ENCODE measurements at places on chromosomes 6 and 20.

GRCh38 chr6:24477070-24477469 lies 12.3 kb downstream of the GPLD1 start:
- no peak for DNase-seq

GRCh38 chr6:62980093-62980492 lies 231.2 kb upstream of the FKBP1C start:
- DNase-seq: no peak

DNA sequence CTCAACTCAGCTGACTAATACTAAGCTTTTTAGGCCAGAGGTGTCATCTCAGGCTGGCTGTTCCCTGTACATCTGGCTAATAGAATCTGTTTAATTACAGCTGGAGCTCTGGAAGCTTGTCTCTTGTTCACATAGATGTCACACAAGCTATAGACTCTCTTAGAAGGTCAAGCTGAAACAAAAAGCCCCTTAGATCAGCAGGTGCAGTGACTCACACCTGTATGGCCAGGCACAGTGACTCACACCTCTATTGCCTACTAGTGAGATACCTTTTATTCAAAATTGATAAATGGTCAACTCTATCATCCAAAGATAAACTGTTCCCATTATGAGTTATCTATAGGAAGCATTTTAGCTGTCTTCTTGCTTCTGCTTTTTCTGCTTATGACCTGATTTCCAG lies 29.9 kb upstream of the MTHFD1L start:
- no peak for DNase-seq

DNA sequence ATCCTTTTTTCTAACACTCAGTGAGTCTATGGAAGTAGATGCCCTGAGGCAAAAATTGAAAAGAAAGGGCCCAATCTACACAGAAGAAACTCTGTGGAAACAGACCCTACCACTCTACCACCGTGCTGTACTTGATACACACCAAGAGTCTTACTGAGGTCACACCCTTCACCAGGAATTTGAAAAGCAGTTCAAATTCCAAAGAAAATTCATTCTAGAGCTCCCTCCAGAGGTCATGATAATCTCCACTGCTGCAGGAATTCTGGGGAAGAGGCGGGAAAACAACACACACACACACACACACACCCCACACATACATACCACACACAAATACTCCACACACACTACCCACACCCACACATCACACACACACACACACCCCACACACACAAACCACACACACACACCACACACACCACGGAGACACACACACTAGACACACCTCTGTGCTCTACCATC lies 336.8 kb downstream of the HDGFL1 start:
- DNase-seq: peak; percentile 77

GRCh38 chr6:16698162-16698533 lies 63.1 kb downstream of the ATXN1 start:
- no peak for DNase-seq

DNA sequence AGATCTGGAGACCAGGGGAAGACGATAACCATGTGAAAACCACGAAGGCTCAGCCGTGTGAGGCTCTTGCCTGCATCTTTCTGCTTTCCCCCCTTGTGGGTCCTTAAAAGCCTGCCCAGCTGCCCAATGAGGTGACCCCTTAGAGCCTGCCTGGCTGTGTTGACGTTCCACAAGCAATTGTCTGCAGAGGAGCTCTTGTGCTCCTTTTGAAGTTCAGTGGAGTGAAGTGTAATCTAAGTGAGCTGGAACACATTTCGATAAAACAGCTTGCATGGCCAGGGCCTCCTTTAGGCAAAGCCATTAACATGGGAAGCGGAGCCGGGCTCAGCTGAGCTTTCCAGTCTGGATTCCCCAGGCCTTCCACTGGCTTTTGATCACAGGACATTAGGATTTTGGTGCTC lies 27.3 kb upstream of the TCP11 start:
- no peak for DNase-seq

DNA sequence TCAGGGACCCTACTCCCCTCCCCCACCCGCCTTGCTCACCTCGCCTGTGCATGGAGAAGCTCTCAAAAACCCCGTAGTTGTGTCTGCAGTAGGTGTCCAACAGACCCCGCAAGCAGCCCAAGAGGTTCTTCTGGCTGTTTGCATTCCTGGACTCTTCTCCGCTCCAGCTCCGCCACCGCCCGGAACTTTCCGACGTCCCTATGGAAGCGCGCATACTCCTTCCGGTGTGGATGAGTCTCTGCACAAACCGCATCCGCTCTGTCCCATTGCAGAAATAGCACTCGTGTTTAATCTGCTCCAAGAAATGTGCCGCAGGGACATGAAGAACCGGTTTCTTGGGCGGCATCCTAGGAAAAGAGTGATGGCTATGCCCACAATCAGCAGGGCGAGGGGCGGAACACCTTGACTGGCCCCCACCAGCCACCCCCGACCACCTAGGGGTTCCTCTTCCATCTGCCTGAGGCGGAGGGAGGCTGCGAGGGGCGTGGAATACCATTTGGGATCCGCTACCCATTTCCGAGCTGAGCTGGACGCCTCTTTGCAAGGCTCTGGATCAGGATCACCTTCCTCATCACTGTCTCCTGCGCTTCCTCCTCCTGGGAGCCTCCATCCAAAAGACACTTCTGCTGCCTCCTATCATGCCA lies 20.2 kb downstream of the HLA-DRA start:
- DNase-seq: no peak

DNA sequence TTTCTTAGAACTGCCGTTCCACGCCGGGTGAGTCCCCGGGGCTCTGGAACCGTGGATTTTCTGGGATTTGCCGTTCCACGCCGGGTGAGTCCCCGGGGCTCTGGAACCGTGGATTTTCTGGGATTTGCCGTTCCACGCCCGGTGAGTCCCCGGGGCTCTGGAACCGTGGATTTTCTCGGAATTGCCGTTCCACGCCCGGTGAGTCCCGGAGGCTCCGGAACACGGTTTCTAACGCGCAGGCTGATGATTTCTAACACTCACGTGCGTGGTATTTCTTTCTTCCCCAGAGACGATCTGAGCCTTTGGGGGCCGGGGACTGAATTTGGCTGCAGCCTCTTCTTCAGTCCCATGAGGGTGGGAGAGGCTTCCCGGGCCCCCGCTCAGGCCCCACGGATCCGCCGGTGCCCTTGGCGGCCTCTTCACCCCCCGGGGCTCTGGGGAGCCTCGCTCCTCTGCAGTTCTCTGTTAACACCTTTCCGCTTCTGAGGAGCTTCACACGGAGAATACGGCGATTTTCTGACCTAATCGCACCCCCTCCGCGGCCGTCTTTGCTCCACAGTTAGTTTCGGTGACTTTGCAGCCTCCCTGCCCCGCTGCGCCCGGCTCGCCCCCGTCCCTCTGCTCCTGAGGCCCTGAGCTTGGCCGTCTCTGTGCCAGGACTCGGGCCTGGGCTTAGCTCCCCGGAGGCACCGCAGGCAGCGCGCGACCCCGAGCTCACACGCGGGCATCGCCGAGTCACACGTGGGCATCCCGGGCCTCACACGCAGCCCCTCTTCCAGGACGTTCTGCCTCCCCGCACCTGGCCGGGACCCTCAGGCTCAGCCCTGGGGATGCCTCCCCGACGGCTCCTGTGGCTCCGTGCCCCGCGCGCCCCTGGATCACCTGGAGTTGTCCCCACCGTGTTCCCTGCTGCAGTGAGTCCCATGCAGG lies 7.2 kb upstream of the KIF25 start:
- no peak for DNase-seq

- DNase-seq: peak; percentile 52
Observed at GRCh38 chr20:22333885-22334545, 250.4 kb downstream of the FOXA2 start.

GRCh38 chr6:84522135-84522549 lies 242.3 kb downstream of the TBX18 start:
- peak; percentile 96 for DNase-seq

GRCh38 chr6:138331444-138331843 lies 46.3 kb upstream of the SMIM28 start:
- no peak for DNase-seq

DNA sequence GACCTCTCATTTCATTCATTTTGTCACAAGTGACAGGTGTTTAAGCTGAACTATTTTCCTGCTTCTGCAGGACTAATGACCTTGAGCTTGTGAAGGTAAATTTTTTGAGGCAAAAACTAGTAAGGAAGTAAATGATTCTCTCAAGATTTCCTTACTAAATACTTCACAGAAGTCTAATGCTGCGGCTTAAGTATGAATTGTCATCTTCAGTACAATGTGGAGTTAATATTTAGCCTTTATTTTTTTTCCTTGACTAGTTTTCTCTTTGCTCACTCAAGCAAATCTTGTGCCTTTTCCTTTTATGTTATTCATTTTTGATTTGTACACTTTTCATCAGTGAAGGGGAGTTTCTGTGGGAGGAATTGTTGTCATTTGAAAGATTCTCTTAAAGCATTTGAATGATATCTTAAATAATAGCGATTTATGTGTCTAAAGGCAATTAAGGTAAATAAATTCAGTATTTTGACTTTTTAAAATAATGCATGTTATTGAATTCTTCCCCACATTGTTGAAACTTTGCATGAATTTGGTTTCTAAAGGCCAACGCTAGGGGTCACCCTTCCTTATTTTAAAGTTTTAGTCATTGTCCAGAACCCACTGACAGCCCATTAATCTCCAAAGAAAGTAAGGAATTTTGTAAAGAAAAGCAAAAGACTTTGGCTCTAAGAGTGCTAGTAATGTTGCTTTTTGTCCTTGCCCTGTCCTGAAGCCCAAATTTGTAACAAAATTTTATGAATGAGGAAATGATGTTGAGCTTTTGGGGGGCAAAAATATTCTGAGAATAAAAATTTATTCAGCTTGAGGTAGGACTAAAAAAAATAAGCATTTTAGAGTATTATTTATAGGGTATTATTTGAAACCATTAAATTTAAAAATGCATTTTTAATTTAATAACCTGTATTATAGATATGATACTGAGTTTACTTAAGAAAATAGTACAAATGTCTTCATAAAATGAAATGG lies 157.4 kb upstream of the LAMA2 start:
- DNase-seq: peak; percentile 52

DNA sequence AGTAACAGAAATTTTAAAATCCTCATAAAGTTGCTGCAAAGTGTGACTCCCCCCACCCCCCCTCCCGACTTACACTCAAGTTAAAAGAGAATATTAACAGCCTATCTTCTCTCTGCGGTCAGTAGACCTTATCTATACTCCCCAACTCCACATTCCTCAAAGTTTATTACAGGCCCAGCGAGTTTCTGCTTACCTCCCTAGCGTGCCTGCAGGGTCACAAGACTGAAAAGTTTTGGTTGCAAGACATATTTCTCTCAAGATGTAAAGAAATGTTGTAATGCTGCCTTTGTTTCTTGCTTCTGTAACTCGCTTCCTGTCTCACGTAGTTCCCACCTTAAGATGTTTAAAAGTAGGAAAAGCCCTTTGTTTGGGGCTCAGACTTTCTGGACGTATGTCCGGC lies 699.6 kb downstream of the PHF3 start:
- no peak for DNase-seq

DNA sequence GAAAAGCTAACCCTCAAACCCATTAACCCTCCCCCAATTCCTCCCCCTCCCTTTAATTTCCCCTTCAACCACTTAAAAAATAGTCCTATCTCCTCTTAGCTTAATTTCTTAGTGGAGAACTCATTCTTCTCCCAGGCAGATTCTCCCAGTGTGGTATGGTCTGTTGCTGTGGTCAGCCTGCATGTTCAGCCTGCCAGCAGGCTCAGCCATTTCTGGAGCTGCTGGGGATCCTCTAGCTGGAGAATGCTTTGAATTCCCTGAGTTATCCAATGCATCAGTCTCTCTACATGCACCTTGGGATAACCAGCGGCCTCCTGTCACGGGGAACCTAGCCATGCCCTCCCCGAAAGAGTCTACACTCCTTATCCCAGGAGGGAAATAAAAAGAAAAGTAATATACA lies 375.4 kb upstream of the RSPO3 start:
- no peak for DNase-seq

DNA sequence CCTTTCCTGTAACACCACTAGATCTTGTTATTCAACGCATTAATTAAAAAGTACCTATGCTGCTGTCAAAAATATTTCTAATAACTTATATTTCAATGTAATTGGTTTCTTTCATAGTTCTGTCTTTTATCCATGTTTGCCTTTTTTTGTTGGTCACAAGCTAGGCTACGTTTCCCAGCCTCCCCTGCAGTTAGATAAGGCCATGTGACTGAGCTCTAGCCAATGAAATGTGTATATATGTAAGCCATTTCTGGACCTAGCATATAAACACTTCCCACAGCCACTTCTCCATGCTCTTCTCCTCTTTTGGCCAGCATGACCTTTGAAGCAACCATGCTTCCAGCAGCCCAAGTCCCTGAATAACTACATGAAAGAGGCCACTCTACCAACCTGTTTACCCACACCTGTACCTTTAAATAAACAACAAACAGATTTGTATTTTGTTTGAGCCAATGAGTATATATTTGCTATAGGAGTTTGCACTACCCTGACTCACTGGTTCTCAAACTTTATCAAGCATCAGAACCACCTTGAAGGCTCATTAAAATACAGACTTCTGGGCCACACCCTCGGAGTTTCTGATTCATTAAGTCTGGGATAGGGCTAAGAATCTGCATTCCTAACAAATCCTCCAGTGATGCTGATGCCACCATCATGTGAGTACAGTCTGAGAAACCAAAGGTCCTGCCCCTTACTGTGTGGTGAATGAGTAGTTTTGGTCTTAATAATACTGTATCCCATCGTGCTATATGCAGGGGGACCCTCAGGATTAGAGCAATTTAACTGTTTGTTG lies 45.6 kb upstream of the BEND6 start:
- peak; percentile 80 for DNase-seq

- peak; percentile 14 for DNase-seq
Observed at GRCh38 chr20:9269280-9269971, 200.5 kb downstream of the PLCB4 start.

Measured in LHCN-M2 (cell line).